ENCODE measurements at places on chromosomes 7 and 10.
A peak's percentile ranks its signal among the peaks of the same experiment; 100 is the strongest.

- no peak for DNase-seq
These were observed 202.9 kb downstream of the PTPRN2 start for GRCh38 chr7:158384746-158385145.

- DNase-seq: no peak
These were observed 29.1 kb upstream of the SMARCD3 start for GRCh38 chr7:151277631-151278030.

DNA sequence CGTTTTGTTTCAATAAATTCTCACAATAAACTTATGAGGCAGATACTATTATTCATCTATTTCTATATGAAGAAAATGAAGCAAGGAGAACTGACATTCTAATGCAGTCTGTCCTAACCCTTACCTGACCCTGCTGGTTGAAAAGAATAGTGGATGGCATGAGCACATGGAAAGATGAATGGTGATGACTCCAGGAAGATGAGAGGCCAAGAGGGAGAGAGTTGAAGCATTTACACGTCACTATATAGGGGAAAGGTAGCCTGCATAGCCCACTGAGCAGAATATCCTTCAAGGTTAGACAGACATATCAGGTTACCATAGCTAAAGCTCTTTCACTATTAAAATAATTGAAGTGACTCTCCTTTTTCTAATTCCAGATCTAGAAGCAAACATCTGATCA is 163.9 kb upstream of the CDK1 start:
- no peak for DNase-seq

DNA sequence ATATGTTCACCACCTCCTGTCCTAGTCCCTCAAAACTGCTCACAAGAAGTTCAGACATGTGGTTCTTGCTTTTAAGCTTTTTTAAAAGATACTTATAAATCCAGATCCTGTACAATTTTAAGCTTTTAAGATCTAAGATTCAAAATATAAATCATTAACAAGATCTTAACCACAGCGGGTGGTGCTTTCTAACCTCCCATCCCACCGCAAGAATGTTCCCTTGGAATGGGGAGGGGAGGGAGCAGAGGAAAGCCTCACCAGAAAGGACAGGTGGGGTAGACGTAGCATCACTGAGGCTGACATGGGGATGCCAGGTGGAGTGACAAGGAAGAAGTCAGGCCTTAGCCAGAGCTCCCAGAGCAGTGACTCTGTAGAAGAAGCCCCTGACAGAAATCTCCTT is 133.5 kb downstream of the C1GALT1 start:
- no peak for DNase-seq

GRCh38 chr7:129437190-129437589 is 3.0 kb downstream of the STRIP2 start:
- DNase-seq: no peak

- peak; percentile 26 for DNase-seq
These were observed 13.2 kb upstream of the PRKCQ start for GRCh38 chr10:6593241-6593671.

- no peak for DNase-seq
These were observed 36.5 kb upstream of the SLC39A12 start for GRCh38 chr10:17915181-17915580.

- no peak for DNase-seq
These were observed 257.3 kb downstream of the TRIL start for GRCh38 chr7:28700790-28701203.

GRCh38 chr7:51321961-51322515 is 5.4 kb upstream of the COBL start:
- DNase-seq: no peak

DNA sequence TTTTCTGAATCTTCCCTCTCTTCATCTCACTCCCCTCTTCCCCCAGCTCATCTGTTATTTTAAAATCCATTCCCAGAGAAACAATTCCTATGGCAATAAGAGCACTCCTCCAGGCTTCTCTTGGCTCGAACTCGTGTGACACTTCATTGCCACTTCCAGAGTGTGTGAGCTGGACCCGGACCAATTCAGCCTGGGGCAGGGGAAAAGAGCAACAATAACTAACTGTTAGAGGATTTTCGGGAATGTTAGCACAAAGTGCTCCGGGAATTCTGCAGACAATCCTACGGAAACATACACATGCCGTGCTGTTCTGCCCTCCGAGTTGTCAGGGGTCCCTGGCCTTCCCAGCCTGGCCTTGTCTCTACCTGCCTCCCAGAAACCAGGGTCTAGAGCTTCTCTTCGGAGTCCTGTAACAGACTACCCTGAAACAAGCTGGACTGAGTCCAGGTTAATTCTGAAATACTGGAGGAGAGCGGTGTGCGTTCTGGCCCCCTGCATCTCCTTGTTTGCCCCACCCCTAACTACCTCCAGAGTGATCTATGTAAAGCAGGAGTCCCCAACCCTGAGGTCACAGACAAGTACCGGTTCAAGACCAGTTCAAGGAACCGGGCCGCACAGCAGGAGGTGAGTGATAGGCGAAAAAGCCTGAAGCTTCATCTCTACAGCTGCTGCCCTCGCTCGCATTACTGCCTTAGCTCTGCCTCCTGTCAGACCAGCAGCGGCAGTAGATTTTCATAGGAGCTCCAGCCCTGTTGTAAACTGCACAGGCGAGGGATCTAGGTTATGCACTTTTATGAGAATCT is 11.3 kb downstream of the COL26A1 start:
- DNase-seq: no peak

DNA sequence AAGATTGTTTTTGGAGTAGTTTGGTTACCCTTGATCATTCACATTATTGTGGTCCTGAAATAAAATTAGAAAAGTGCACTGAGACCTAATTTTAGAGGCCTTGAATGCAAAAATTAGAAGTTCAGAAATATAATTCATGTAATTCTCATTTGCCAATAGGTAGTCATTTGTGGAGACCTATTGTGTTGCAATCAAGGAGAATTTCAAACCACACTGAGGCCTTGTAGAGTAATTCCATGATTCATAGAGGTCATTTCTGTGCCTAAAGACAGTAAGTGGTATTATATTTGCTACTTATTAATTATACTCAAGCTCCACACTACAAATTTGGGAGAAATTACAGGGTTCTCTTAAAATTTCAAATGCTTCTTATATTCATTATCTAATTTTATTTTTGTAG is 946.8 kb upstream of the POT1 start:
- no peak for DNase-seq

GRCh38 chr7:6228361-6229229 is 43.8 kb downstream of the CYTH3 start:
- DNase-seq: no peak

GRCh38 chr7:7895754-7896153 is 72.8 kb upstream of the GLCCI1 start:
- DNase-seq: no peak

DNA sequence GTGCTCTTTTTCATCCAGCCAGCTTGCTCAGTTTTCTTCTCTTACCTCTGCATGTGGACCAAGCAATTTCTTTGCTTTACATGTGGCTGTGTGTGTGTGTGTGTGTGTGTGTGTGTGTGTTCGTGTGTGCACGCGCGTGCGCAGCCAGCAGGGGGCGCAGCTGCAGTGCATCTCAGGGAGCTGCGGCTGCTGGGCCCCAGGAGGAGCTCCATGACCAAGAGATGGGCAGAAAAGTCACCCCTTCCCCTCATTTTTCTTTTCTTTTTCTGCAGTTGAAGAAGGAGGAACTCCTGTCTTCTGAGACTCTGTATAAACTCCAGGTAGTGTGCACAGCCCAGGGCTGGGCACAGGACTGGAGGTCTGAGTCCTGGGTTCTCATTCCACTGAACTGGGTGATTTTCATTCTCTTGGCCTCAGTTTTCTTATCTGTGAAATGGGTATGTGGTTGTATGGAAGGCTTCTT is 41.8 kb downstream of the BLNK start:
- peak; percentile 29 for DNase-seq

- DNase-seq: peak; percentile 36
These were observed 48.1 kb downstream of the INSYN2A start for GRCh38 chr10:127148066-127148932.

DNA sequence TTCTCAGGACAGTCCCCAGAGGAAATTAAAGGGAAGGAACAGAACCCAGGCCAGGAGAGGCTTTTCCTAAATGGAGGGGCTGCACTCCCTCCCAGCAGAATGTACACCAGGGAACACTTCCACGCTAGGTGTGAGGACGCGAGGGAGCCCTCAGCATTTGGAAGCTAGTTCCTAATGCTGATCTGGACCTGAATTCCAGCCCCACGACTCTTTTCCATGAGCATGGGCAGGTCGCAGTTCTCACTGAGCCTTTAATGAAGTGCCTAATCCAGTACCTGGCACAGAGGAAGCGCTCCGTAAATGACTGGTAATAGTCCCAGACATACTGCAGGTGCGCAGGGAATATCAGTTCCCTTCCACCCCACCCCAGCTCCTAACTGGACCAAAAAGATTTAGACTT is 1.1 kb downstream of the ALOX5 start:
- no peak for DNase-seq

DNA sequence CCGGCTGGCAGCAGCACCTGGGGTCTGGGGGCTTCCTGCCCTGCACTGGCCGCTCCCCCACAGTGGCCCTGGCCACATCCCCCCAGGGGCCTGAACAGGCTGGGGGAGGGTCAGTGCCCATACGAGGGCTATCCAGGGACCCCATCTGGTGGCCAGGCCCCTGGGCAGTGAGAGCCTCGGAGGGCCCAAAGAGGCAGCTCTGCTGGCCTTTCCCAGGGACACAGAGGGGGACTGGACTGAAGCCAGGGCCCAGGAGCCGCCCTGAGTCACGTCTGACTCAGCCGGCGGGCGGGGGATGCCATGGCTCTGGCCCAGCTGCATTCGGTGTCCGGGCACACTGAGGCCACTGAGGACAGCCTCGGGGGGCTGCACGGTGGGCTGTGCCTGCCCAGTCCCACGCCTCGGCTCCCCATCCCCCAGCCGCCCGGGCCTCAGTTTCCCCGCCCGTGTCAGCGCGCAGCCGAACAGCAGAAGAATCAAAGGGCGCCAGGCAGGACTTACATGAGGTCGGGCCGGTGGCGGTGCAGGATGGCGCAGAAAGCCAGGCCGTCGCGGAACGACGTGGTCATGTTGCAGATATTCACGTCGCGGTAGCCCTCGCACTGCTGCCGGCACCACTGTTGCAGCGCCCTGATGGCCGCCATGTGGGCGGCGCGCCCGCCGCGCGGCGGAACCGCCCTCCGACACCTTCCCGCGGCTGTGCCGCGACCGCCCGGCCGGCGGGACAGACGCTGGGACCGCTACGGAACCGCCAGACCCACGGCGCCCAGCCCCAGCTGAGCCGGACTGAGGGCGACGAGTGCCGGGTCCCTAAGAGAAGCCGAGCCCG is at the start of gene MICALL2:
Gene MICALL2 (minus strand): TSS at position 788 of the 829 bp plus-strand sequence. CDS start 144 bp downstream, at position 644.
- peak; percentile 24 for DNase-seq

DNA sequence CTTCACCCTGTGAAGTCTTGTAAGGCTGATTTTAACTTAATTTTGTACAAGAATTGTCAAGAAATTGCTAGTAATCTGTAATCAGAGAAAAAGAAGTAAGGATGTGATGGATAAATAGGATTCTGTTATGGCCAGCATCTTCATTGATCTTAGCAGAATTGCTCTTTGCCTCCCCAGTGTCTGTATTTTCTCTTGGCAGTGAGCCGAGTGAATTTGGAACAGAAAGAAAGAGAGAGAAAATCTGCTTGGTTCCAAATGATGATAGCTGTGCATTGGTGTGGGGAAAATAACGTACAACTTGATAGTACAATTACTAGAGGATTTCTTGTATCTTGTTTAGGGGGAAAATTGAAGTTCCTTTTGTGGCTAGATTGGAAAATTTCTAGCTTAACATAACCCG is 34.6 kb downstream of the VTI1A start:
- no peak for DNase-seq

- DNase-seq: no peak
These were observed 7.2 kb downstream of the GCC1 start for GRCh38 chr7:127578036-127578684.

Data from epithelial cell of prostate (primary cell).